Activated CD4-positive, alpha-beta T cell treated with anti-CD3 and anti-CD28 coated beads for 48 hours (primary cell): ENCODE measurements at places on chromosomes 4 and X.

- no peak for DNase-seq
Measured at GRCh38 chr4:138758876-138759553, 256.6 kb upstream of the NOCT start.

DNA sequence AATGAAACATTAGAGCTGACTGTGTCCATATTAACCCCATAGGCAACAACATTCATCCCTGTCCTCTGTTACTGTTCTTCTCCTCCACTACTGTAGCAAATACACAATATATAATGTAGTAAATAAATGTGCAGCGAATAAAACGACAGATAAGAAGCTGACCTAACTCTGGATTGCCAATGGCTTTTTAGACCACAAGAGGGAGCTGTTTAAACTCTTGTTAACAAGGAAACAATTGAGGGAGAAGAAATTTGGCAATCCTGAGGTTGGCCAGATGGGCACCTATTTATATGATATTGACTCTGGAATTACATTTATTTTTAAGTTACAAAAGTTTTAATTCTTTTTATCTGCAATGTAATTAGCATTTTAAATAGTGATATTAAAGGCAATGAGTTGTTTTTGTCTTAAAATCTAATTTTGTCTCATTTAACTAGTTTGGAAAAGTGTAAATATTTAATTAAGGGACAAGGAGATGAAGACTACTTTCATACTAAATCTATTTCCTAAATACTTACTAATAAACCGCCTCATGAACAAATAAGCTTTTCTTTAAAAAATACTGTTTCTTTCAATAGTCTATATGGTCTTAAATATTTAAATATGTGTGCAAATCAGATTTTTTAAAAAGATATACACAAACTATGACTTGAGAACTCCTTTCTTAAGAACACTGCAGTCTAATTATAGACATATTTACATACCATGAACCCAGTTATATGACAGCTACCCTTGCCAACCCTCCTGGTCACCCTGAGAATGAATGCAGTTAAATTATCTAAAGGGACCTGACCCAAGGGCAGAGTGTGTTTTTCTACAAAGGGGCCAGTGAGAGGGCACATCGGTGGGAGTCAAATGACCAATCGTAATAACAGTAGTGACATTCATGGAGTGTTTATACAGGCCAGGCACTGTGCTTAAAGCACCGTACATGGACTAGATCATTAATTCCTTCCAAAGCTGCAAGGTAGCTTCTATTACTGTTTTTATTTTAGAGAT, 52.9 kb upstream of the HPF1 start:
- no peak for DNase-seq

DNA sequence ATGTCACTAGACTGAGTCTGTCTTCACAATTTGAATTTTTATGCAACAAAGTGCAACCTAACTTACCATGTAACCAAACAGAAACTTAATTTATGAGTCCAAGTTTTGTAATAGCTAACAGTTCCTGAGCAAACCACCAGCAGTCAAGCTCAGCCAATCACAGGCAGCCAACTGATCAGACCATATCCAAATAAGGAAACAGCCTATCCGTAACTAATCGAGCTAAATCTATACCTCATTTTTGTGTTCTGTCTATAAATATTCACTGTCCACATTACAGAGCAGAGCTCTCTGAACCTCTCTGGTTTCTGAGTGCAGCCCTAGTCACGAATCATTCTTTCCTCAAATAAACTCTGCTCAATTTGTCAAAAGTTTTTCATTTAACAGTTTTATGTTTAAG, 367.6 kb downstream of the PRR32 start:
- no peak for DNase-seq

DNA sequence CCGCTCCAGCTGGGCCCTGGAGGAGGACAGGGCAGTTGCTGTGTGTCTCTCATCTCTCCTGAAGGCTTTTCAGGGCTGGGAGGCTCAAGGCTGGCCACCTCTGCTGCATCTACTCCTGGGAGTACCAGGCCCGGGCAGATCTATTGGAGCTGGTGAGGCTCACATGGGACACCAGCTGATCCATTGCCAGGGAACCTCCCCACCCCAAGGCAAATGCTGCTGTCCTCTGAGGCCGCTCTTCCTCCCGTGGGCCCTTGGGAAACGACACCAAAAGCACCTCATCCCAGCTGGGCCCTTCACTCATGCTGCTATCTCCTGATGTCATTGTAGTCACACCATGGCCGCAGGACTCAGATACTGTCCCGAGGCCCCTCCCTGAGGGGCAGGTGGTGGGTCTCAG, 3.6 kb downstream of the UBL4A start:
- DNase-seq, result no peak

- DNase-seq, result no peak
Measured at GRCh38 chrX:25527596-25527995, 511.8 kb upstream of the ARX start.

GRCh38 chr4:113682730-113683537, 78.6 kb downstream of the CAMK2D start:
- peak; percentile 84 for DNase-seq

GRCh38 chr4:53541577-53542206, 49.6 kb downstream of the LNX1 start:
- no peak for DNase-seq
